ENCODE measurements at places on chromosomes 6 and 20. TPM values are rescaled to one million over a fixed set of nuclear protein-coding genes. Genes with fewer than 3 reads are reported as not detected.

DNA sequence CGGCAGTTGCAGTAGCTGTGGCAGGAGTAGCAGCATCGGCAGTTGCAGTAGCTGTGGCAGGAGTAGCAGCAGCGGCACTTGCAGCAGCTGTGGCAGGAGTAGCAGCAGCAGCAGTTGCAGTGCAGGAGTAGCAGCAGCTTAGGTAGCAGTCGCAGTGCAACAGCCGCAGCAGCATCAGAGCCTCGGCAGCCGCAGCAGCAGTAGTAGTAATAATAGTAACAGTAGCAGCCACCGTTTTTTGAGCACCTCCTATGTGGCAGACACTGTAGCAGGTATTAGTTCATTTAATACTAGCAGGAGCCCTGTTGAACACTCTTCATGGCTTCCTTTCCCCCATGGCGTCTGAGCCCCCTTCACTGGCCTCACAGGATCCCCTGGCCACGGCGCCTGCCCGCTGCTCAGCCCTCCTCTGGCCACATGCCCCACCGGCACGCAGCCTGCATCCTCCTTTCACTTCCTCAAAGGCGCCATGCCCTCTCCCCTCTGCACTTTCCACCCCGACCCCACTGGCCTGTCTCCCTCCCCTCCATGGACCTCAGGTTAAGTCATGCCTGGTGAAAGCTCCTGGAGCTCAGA, 19.1 kb upstream of the IRF4 start:
- H3K4me3 ChIP-seq, result no peak overlapping the region
- H3K27me3 ChIP-seq, result peaks cover 9% of the 10 kb centered on the region

DNA sequence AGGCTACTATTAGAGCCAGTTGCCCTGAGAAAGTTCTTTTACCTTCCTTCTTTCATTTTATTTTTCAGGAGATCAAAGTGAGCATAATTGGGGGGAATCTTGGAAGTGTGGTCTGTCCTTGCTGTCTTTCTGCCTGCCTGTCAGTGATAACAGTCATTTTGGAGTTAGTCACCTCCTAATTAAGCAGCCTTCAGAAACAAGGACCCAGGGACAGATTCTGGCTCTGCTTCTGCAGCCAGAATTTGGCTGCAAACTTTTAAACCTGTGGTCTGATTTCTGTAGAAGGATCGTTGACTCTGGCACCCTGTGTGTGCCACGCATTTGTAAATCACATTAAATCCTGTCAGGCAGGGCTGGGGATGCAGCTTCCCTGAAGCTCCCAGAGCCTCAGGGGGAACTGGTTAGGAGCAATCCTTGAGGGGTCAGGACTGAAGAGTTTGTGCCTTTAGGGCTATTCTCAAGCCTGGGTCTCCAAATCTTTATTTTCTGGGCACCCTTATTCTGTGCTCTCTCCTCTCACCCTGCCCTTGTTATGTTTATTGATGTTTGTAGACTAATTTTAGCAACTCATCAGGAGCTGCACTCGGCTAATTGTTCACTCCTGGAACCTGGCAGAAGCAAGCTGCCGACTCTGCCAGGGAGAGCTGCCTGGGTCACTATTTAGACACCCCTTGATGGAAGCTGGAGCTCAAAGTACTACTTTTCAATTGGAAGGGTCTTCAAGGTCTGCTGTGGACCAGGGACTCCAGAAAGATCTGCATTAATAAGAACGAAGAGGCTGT, 6.8 kb downstream of the NOX3 start:
- no peaks in the 10 kb centered on the region for H3K4me1 ChIP-seq
- H3K27me3 ChIP-seq, result peaks cover 2% of the 10 kb centered on the region
- no peak for DNase-seq
- H3K36me3 ChIP-seq, result no peaks in the 10 kb centered on the region
- no peak overlapping the region for H3K27ac ChIP-seq

TOMM34 gene
- total RNA-seq, result 23.7 TPM

DNA sequence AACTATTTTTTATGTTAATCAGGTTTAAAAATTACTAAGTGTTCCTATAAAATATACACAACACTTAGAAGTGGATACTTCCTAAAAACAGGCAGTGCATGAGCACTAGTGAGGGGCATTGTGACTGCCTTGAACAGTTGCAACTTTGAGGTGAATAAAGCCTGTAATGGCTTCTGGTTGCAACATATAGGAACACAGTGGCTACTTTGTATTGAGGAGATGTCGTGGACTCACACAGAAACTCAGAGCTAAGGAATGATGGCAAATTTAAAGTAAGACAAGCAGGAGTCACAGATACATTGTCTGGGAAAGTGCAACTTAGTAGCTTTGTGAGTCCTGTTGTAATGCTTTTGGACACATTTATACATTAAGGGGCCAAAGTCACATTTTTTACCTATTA, 861 bp upstream of the HLA-A start:
- peaks cover 8% of the 10 kb centered on the region for H3K36me3 ChIP-seq
- peaks cover 16% of the 10 kb centered on the region for H3K4me1 ChIP-seq
- H3K27me3 ChIP-seq, result peaks cover 8% of the 10 kb centered on the region
- peak overlapping the region; percentile 89 for H3K4me3 ChIP-seq
- no peak for DNase-seq
- peak overlapping the region; percentile 95 for H3K27ac ChIP-seq

Data from osteocyte (in vitro differentiated cells).